Glutamatergic neuron (in vitro differentiated cells): ENCODE measurements at places on chromosomes 2 and 18.

DNA sequence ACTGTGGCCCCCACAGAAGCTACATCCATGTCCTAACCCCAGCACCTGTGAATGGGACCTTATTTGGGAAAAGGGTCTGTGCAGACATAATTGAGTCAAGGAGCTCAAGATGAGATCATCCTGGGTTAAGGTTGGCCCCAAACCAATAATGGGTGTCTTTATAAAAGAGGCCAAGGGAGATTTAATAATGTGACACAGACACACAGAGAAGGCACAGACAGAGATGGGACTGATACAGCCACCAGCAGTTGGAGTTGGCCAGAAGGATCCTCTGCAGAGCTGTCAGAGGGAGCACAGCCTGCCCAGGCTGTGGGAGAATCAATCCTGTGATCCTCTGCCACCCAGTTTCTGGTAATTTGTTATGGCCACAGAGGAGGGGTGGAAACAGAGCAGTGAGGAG, 26.0 kb downstream of the SNORC start:
- no peak for DNase-seq

- DNase-seq: no peak
These were observed 133.4 kb downstream of the NDUFA10 start for GRCh38 chr2:239891698-239892097.

GRCh38 chr18:75654851-75655751, 227.6 kb upstream of the SMIM21 start:
- DNase-seq: no peak

- no peak for DNase-seq
These were observed 9.5 kb upstream of the RNF103 start for GRCh38 chr2:86633155-86633651.

GRCh38 chr2:242052421-242052820, 182.9 kb downstream of the RTP5 start:
- no peak for DNase-seq

DNA sequence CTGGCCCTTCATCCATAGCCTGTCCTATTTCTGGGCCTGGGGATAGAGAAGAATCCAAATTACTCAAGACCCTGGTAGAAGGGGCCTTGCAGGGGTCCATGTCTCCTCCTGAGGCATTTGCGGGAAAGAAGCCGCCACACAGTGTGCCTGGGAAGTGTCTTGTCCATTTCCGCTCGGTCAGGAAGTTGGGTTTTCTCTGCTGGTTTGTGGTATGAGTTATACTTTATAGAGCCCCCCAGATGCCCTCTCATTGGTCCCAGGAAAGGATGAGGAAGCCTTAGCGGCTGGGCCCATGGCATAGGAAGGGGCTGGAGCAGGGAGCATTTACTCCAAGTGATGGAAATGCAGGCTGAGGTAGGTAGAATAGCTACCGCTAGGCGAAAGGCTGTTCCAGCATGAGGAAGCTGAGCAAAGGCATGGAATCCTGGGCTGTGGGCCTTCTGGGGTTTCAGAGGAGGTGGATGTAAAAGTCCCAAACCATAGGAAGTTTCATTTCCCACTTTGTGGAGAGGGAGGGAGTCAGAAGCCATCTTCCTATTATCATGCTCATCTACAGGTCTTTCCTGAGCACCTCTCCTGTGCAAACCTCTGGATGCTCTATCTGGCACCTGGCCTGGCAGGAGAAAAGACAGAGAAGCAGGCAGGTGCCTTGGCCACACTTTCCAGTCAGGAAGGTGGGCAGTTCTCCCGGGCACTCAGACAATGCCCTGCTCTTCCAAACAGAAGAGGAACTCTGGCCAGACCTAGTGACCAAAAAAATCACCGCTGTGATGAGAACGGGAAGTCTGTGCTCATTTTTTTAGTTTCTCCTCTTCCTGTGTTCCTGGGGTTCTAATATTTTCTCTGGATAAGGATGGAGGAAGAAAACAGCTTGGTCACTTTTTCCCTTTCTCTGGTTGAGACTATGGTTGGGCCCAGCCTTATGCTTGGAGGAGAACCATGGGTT, 2.6 kb upstream of the CD207 start:
- DNase-seq: no peak

DNA sequence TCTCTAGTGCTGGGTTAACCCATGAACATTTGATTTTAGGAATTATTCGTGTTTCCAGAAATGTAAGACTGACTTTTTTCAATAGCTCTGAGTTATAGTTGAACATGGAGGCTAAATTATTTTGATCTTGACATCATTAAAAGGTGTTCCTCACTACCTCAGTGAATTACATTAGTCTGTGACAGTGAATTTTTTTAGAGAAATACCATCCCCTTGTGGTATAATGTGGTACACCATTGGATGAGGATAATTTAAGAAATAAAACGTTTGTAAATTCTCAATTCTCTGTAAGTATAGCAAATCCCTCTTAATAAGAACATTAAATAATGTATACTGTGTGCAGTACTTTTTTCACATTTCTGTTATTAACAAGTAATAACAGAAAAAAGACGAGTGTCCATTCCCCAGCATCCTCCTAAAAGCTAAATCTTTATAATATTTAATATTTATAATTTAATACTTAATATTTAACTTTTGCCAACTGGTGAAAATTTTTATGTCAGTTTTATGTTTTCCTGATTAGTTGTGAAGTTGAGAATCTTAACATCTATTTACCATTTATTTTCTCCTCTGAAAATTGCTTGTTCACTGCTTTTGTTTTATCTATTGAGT, 70.3 kb upstream of the CWC22 start:
- no peak for DNase-seq

DNA sequence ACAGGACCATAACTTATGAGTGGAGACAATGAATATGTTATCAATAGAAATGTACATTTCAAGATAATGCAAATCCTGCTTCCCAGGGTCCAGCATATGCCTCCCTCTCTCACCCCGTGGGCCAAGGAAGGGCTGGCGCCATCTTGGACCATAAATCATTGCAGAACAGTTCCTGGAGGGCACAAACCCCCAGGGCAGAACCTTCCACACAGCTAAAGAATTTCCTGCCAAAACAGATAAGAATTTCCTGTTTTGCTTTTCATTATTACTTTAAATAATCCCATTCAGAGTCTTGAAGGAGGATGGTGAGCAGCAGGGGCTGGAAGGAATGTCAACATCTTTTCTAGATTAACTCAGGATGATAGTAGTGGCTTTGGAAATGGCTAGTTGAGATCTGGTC, 53.7 kb downstream of the EHD3 start:
- DNase-seq: no peak

DNA sequence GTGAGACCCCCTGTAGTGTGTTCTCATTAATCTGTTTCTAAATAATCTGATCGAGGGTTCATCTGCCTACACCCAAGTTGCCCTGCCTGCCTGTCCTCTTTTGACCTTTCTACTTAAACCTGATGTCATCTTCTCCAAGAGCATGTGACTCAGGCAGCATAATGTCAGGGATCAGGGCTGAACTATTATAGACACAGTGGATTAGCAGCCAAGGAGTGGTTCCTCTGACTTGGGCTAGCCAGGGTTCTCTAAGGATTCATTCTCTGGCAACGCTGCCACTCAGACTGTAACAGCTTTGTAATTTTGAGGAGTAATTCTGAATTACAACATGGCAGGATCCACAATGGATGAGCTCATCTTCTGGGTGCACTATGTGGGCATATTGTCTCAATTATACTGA, 124.0 kb downstream of the MDH1 start:
- no peak for DNase-seq

- no peak for DNase-seq
These were observed 122.3 kb upstream of the SIX2 start for GRCh38 chr2:45131587-45131986.

DNA sequence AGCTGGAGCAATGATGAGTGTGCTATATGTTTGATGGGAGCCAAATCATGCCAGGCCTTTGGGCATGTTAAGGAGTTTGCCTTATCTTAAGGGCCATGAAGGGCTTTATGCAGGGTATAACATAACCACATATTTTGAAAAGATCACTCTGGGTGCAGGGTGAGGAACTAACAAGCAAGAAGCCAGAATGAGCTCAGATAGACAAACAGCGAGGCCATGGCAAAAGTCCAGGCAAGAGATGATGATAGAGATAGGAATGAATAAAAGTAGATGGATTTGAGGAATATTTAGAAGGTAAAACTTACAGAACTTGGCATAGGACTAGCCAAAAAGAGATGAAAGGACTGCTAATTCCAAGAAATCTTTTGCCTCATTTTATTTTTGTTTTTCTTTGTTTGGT, 6.7 kb downstream of the GALNT3 start:
- no peak for DNase-seq

GRCh38 chr2:32591669-32592463, 36.0 kb upstream of the TTC27 start:
- DNase-seq: no peak

DNA sequence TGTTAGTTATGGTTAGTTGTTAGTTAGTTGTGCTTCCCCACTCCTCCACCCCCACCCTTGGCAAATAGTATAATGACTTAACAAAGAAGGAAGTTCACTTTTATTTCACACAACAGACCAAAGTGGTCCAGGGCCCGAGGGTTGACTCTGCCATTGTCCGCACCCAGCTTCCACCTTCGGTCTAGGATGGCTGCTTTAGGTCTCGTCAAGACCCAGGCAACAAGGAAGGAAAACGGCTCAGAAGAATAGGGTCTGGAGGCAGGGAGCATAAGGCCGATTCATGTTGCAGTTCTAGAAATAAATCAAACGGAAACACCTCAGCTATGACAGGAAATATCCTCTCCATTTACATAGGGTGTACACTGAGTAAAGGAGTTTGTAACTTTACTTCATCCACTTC, 206.0 kb upstream of the CXCR4 start:
- no peak for DNase-seq

DNA sequence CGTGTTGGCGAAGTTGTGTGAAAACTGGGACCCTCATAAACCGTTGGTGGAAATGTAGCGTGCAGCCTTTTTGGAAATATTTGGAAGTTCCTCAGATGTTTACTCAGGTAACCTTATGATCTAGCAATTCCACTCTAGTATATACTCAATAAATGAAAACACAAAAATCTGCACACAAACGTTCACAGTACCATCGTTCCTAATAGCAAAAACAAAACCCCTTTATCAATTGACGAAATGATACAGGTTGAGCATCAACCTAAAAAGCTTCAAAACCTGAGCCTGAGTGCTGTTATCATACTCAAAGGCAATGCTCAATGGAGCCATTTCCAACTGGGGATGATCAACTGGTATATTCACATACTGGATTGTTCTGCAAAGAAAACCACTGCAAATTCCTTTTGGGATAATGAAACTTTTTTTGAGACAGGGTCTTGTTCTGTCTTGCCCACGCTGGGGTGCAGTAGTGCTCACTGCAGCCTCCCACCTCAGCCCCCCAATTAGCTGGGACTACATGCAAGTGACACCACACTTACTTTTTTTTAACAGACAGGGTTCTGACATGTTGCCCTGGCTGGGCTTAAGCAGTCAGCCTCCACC, 777 bp upstream of the C18orf32 start:
- DNase-seq: no peak

DNA sequence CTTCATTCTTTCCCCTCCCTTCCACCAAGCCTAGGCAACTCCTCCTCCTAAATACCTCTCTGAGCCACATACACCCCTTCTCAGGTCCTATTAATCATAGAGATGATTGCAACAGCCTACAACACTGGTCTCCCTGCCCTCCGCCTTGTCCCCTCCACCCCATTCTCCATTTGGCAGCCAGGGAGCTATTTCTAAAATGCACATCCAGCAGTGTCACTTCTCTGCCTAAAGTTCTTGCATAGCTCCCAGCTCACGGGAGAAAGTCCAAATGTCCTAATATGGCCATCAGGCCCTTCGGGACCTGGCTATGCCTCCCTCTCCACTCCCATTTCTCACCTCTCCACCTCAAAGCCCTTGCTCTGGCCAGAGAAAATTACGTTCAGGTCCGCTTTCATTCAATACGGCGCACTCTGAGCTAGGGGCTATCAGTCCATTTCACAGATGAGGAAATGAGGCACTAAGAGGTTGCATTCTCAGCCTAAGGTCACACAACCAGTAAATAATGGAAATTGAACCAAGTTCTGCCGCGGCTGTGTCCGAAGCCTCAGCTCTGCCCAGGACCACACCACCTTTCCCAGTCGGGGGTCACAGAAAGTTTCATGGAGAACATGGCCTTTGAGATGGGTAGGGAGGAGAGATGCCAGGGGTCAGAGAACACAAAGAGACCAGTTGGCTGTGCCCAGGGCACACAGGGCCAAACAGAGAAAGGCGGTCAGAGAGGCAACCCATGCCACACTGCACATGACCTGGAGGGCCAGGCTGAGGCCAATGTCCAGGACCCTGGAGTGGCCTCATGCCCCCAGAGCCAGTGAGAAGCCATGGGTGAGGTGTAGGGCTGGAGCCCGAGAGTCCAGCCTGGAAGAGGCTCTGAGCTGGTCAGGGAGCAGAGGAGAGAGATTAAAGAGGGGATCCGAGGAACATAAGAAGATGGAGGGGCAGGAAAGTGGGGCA, 72.8 kb downstream of the TNS1 start:
- no peak for DNase-seq

- DNase-seq: no peak
These were observed 116.1 kb upstream of the OTX1 start for GRCh38 chr2:62934517-62934916.

- no peak for DNase-seq
These were observed 19.2 kb upstream of the ADAM23 start for GRCh38 chr2:206424134-206424533.

DNA sequence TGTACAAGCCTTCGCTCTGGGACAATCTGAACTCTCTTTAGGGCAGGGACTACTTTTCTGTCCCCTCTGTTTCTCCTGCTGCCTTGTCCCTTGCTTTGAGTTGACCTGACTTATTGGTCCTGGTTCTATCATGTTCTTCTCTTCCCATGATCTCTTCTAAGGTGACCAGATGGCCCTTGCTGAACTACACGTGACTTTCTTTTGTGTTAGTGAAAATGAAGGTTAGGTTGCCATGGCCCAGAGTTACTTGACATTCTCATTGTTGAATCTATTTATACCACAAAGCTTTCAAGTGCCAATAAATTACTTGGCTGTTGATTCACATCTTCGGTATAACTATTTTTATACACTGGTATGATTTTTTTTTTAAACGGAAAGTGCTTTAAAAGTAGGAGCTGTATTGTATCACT, 24.4 kb downstream of the MRPL33 start:
- DNase-seq: no peak

- no peak for DNase-seq
These were observed 165.9 kb upstream of the RND3 start for GRCh38 chr2:150653351-150653750.

GRCh38 chr2:127651971-127652550, 6.1 kb downstream of the GPR17 start:
- DNase-seq: no peak

DNA sequence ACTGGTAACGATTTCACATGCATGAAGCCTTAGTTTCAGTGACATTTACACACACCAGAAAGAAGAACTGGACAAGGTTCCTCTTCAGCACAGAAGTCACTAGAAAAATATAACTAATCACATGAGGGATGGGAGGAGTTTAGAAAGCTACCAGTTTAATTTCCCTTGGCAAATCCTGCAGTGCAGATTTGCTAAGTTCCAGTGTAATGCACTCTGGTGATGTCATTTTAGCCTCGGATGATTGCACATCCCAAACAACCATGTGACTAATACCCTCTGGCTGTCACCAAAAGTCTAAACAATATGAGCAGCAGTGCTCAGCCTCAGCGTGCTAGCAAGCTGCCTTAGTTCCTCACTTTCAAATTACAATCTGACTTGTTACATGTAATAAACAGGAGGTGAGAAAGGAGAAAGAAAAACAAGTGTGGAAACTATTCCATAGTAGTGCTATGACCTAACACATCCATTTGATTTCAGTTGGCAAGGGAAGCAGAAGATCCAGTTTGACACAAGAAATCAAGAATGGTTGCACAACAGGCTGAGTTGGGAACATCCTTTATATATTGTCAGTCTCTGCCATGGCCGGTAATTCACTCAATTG, 35.3 kb upstream of the PPP1CB start:
- no peak for DNase-seq

GRCh38 chr18:22634464-22634863, 216.7 kb upstream of the CTAGE1 start:
- DNase-seq: no peak
